ENCODE measurements at places on chromosomes 3 and 15. TPM values are rescaled to one million over a fixed set of nuclear protein-coding genes. Genes with fewer than 3 reads are reported as not detected.

DNA sequence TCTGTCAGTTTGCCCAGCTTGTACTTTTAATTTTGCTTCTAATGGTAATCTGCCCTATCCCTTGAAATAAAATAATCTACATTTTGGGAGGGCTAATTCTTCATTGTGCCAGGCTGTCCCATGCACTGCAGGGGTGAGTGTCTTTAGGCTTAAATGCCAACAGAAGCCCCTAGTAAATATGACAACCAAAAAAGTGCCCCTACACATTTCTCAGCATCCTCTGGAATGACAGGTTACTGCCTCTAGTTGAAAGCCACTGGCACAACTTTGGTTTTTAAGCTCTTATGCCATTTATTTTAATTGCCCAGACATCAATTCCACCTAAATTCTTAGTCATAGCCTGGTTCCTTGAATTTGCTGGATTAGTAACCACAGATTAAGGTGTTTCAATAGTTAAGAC is 3.4 kb downstream of the EPM2AIP1 start:
- DNase-seq, result no peak

GRCh38 chr3:43872901-43873300 is 182.2 kb downstream of the ABHD5 start:
- DNase-seq, result peak; percentile 49

GRCh38 chr3:189573004-189573403 is 58.2 kb upstream of the TP63 start:
- peak; percentile 10 for DNase-seq

DNA sequence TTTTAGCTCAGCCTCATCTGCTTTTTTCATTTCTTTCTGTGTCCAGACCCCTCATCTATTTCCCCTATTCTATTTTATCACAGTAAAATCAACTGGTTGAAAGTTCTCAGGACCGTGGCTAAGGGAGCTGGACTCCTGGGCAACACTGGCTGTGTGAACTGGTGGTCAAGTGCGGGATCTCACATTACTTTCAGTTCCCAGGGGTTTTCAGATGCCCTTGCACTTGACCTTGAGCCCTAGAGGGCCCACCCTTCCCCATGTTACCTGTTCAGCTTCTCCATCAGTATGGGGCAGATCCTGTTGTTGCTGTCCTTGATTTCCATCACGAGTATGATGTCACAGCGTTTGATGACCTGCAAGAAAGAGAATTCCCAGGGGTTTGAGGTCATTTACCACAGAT is 2.8 kb downstream of the DNASE1L3 start:
- DNase-seq, result no peak

DNA sequence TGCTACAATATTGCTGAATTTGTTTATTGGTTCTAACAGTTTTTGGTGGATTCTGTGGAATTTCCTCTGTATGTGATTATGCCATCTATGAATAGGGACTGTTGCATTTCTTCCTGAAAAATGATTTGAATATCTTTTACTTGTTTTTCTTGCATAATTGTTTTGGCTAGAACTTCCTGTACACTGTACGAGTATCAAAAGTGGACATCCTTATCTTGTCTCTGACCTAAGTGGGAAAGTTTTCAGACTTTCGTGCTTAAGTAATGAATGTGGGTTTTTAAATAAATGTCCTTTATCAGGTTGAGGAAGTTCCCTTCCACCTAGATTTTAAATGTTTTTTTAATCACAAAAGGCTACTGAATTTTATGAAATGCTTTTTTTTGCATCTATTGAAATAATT is 203.8 kb upstream of the ATP10A start:
- DNase-seq, result no peak

GRCh38 chr3:177529716-177530335 is 332.5 kb upstream of the TBL1XR1 start:
- DNase-seq, result peak; percentile 95

GRCh38 chr3:39263576-39263975 is 16.3 kb downstream of the CX3CR1 start:
- no peak for DNase-seq

The MLF1 gene
- 14.9 TPM for total RNA-seq

- DNase-seq, result no peak
Observed at GRCh38 chr15:73955861-73956742, 29.8 kb downstream of the LOXL1 start.

- DNase-seq, result no peak
Observed at GRCh38 chr3:16607718-16608117, 2.5 kb upstream of the DAZL start.

DNA sequence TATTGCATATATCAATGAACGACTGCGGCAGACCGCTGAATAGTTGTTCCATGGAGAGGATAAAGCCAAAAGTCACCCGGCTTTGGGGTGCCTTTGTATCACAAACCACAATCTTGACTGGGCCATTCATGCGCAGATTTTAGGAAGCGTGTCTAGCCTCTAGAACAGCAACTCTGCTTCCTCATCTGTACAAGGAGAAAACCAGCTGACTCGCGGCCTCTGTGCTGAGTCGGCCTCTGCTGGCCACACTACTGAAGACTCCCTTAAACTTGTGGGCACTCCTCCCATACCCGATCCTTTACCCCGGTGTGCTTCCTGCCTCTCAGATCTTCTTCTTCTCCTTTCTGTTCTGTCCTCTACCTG is 872 bp downstream of the DLEC1 start:
- DNase-seq, result peak; percentile 38

GRCh38 chr3:156814295-156814694 is 11.9 kb upstream of the LEKR1 start:
- DNase-seq, result no peak

The FBXW12 gene
- total RNA-seq, result 0.27 TPM

The KIF15 gene
- total RNA-seq, result 17.1 TPM

The HYAL3 gene
- total RNA-seq, result 3.1 TPM

GRCh38 chr3:123476967-123477750 is 28.3 kb upstream of the ADCY5 start:
- DNase-seq, result no peak

The LRTM1 gene
- total RNA-seq, result not detected

The PRSS50 gene
- total RNA-seq, result not detected

GRCh38 chr3:50381383-50381782 is 22.1 kb upstream of the TMEM115 start:
- no peak for DNase-seq

DNA sequence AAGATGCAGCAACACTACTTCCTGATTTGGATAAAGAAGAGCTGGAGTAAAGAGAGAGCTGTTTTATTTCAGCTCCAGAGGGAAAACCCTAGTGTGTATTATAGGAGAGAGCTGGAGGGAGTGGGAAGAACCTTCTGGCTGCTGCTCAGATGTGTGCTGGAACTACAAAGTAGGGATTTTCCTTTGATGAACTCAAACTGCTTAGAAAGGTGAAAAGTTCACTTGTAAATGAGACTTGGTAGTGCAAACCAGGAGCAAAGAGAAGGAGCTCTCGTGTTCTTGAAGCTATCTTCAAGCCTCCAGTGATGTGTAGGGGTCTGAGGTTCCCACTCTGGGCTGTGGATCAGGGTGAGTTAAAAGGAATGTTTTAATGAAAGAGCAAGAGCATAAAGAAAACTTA is 110.4 kb downstream of the EDEM1 start:
- no peak for DNase-seq

DNA sequence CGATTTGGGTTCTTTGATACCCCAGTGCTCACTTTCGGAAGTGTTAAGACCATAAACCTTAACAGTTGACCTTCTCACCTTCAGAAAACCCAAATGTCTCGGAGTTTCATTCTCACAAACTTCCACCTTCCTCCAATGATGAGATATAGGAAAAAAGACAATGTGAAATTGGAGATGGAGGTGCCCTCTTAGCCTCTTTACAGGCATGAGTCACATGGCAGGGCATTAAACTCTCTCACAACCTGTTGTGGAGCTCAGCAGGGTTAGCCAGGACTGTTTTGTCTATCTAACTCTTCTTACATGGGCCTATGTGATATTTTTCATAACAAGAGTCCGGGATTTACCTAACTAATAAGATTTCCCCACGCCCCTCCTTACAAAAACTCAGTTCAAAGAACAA is 10.7 kb downstream of the AGTR1 start:
- no peak for DNase-seq

DNA sequence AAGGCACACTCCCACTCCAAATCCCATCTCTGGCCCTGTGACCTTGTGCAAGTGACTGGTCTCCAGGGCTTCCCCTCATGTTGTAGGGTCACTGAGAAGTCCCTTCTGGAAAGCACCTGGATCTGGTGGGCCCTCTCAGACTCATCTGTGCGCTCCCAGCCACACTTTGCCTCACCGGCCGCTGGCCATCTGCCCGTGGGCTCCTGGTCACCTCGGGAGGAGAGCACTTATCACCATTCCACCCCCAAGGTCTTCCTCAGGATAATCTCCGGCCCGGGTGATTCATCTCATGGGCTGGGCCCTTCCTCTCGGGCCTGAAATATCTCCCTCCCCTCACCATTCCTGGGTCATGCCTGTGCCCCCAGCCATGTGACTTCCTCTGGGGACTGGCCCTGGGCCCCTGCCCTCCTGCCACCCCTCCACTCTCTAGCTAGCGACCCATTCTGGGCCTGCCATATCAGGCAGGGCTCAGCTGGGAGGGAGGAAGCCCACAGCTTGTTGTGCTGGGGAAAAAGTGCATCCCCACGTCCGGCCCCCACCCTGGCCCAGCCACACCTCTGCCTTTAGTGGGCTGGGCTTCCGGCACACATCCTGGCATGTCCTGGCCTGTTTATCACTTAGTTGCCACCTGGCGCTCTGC is 10.6 kb upstream of the WNT7A start:
- DNase-seq, result no peak

DNA sequence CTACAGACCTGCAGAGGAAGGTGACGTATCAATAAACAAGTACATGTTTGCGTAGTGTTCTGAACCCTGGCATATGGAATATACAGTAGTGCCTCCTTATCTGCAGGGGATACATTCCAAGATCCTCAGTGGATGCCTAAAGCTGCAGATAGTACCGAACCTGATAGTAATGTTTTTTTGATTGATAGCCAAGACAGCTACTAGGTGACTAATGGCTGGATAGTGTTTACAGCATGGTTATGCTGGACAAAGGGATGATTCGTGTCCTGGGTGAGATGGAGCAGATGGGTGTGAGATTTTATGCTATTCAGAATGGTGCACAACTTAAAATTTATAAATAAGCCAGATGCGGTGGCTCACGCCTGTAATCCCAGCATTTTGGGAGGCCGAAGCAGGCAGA is 55.8 kb upstream of the IGF2BP2 start:
- no peak for DNase-seq

GRCh38 chr3:120682095-120682681 is at the start of gene HGD:
HGD (minus strand) TSS chr3:120682239; CDS start chr3:120682111, 128 bp downstream.
- DNase-seq, result no peak

- DNase-seq, result no peak
Observed at GRCh38 chr15:57028176-57028575, 109.7 kb downstream of the TCF12 start.

The PRTG gene
- total RNA-seq, result 0.45 TPM

GRCh38 chr3:79366414-79366813 is 401.4 kb downstream of the ROBO1 start:
- peak; percentile 7 for DNase-seq

- peak; percentile 11 for DNase-seq
Observed at GRCh38 chr3:78737988-78738387, 1029.8 kb downstream of the ROBO1 start.

DNA sequence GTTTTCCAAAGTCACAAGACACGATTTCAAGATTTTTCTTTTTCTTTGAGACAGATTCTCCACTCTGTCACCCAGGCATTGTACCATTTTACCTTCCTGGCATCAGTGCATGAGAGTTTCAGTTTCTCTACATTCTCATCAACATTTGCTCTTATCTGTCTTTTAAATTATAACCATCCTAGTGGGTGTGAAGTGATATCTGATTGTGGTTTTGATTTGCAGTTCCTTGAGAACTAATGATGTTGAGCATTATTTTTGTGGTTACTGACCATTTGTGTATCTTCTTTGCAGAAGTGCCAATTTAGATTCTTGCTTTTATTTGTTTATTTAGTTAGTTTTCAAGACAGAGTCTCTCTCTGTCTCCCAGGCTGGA is 41.2 kb downstream of the ADIPOQ start:
- no peak for DNase-seq

GRCh38 chr15:29888646-29889045 is 66.4 kb upstream of the TJP1 start:
- DNase-seq, result peak; percentile 65

The TM4SF18 gene
- total RNA-seq, result 1.3 TPM

GRCh38 chr3:101091489-101091888 is 98.3 kb upstream of the ABI3BP start:
- DNase-seq, result peak; percentile 4

DNA sequence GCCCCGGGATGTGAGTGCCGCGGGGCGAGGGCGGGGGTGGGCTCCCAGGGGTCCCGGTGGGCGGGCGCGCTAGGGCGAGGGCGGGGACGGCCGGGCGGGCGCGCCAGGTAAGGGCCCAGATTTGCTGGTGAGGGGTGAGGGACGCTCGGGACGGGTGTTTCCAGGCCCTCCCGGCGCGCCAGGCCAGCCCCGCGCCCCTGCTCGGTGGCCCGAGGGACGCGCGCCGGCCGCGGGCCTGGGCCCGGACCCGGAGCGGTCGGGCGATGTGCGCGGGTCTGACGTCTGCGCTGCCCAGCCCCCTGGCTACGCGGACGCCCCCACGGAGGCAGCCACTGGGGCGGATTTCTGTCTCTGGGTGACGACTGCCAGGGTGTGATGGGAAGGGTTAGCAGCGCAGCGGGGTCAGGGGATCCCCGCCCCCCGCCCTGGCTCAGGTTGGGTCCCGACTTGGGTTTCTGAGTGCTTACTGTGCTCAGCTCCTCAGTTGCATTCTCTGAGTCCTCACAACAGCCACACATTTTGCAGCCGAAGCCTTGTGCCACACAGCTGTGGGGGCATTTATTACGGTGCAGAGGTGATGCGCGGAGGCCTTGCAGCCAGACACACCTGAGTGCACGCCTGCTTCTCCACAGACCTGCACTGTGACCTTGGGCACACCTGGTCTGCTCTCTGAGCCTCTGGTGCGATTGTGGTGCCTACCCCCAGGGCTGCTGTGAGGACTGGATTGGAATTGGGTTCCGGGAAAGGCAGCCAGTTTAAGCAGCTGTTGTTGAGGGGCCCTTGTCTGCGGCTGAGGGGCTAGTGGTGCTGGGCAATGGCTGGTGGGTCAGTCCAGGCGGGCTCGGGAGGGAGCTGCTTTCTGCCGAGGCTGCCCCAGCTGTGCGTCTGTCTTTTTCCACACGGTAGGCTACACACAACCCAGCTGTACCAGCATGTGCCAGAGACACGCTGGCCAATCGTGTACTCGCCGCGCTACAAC is 523 bp downstream of the HDAC11 start:
- peak; percentile 13 for DNase-seq

- peak; percentile 96 for DNase-seq
Observed at GRCh38 chr3:10205451-10206165, 40.9 kb downstream of the IRAK2 start.

GRCh38 chr3:169041677-169042171 is 621.8 kb downstream of the MECOM start:
- peak; percentile 78 for DNase-seq

- DNase-seq, result no peak
Observed at GRCh38 chr15:82852941-82853561, 43.6 kb downstream of the WHAMM start.

DNA sequence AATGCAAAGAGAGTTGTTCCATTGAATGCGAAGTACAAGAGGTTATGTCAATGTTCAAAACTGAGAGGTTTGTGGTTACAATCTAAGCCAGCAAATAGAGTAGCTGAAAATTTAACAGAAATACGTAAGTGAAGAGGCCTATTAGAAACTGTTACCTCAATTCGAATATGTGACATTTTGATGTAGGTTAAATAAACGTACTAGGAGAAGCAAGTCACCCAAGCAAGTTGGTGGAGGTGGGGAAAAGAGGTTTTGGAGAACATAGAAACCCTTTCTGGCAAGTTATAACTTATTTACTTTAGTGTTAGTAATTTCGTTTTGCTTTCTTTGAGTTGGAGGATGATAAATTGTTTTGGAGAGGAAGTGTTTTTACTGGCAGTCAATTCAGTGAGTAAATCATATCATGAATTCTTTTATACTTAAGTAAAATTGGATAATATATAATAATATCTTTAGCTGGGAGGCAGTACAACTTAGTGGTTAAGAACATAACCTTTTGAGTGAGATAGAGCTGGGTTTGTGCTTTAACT is 91.2 kb upstream of the NAALADL2 start:
- DNase-seq, result peak; percentile 87
